Memory B cell (primary cell): ENCODE measurements at places on chromosomes 7 and 10.

GRCh38 chr10:98916526-98917125, 319.0 kb downstream of the HPSE2 start:
- DNase-seq = no peak

- no peak for DNase-seq
Measured at GRCh38 chr10:104642658-104643302, 1.7 kb downstream of the SORCS3 start.

- no peak for DNase-seq
Measured at GRCh38 chr10:102604439-102604841, 39.8 kb upstream of the TRIM8 start.

DNA sequence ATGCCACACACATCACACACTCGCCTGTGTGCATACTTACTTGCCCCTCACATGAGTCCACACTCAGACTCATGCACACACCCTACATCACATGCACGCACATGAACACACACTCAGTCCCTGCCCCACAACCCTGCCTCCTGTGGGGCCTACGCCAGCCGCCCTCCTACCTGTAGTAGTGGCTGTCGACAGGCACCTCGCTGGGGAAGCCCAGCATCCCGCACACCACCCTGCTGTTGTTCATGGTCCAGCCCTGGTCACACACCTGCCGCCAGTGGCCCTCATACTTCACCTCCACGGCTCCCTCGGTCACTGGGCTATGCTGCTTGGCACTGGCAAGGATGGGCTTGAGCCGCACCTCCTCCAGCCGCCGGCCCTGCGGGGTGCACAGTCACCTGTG, 7.2 kb downstream of the LOXL4 start:
- no peak for DNase-seq
